ENCODE measurements at places on chromosomes 7 and 10. TPM values are rescaled to one million over a fixed set of nuclear protein-coding genes. Genes with fewer than 3 reads are reported as not detected.

Gene FAM25G
- not detected for total RNA-seq

- DNase-seq: no peak
These were observed 736 bp upstream of the ITIH5 start for GRCh38 chr10:7667262-7668141.

GRCh38 chr10:87915989-87916388 is 52.6 kb downstream of the PTEN start:
- DNase-seq: no peak

DNA sequence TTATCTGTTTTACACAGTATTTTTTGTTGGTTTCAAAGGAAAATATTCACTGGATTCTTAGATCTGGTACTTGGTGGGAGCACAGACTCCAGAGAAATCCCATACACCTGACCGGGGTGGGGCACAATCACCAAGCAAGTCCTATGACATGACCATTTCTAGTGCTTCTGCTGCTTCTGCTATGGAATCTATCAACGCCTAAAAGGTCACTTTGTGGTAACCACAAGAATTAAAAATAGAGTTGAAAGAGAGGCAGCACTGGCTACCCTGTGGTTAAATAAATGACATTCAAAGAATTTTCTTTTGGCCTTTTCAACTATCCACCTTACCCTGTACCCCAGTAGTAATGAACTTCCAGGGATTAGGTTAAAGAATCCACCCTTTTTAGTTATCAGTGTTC is 329.9 kb upstream of the VWC2 start:
- DNase-seq: no peak

Gene FKBP9
- total RNA-seq: 129 TPM

Gene HIPK2
- total RNA-seq: 131 TPM

DNA sequence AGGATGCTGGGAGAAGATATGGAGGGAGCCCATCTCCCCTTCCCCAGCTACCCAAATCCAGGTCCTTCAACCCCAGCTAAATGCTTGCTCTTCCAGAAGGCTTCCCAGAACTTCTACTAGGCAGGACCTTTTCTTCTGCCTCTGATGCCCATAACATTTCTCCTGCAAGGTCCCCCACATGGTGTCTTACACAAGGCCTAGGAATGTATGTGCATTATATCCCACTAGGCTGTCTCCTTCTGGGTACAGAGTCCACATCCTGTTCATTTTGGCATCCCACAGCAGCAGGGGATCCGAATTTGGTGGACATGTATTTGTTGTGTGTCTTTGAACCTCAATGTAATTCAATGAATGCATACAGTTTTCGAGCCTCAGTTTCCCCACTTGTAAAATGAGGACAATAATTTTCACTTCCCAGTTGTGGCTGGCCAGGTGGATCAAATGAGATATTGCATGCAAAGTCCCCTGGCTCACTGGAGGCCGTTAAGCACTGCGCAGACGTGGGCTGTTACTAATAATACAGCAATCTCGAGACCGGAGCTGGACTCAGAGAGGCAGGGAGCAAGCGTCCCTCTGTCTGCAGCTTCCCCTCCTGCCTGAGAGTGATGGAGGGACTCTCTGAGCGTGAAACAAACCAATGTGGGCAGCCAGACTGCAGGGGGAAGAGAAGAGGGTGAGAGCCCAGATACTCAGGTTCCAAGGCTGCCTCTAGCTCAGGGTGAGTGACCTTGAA is 18.6 kb upstream of the YWHAG start:
- DNase-seq: no peak

GRCh38 chr7:28179120-28180030 is 1.2 kb downstream of the JAZF1 start:
- peak; percentile 69 for DNase-seq

Gene CALN1
- total RNA-seq: not detected

DNA sequence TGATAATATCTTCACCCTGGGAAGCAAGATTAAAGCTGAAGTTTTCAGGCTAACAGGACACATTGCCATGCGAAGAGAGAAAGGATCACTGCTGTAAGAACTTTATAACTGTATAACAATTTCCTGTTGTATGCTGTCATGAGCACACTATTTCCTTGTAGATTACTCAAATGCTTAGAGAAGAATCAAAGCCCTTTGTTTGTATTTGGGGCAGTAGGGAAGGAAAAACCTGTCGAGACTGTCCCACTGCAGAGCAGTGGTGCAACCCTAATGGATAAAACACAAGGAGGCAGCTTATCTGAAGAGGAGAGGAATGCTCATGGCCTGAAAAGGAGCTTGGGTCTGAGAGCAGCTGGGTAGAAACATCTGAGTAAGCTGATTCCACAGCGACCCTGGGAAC is 327.7 kb upstream of the NPSR1 start:
- DNase-seq: no peak

Gene TMEM130
- total RNA-seq: not detected

GRCh38 chr7:93062599-93062998 is 55.2 kb downstream of the SAMD9 start:
- DNase-seq: no peak

Gene ENTPD1
- total RNA-seq: 12.3 TPM

All from right atrium auricular region (tissue), 2 donors.